Myometrial cell (primary cell): ENCODE measurements at places on chromosomes 6 and 20. TPM values are rescaled to one million over a fixed set of nuclear protein-coding genes. Genes with fewer than 3 reads are reported as not detected.

Gene C20orf96
- 0.53 and 1.7 TPM in 2 replicates for total RNA-seq

Gene BLTP3A
- total RNA-seq: 6.0 and 7.2 TPM in 2 replicates

Gene NR2E1
- total RNA-seq: not detected in 2 replicates

Gene CAPN11
- total RNA-seq: 0.29 TPM in 1 of 2 replicates, not detected in the other

Gene SLC17A1
- not detected in 2 replicates for total RNA-seq

Gene SLC22A23
- total RNA-seq: not detected in 2 replicates

Gene RAB44
- not detected in 2 replicates for total RNA-seq

Gene MYBL2
- total RNA-seq: 36.9 and 38.9 TPM in 2 replicates

Gene TPD52L1
- total RNA-seq: 0.29 and 0.71 TPM in 2 replicates

Gene GDAP1L1
- not detected in 2 replicates for total RNA-seq

Gene LINC00237
- total RNA-seq: not detected in 2 replicates

Gene RWDD2A
- total RNA-seq: 2.3 and 2.9 TPM in 2 replicates

Gene BMP7
- not detected in 2 replicates for total RNA-seq

Gene CDH26
- under 0.01 TPM in 1 of 2 replicates, not detected in the other for total RNA-seq
